ENCODE measurements at places on chromosomes 2 and 18.

DNA sequence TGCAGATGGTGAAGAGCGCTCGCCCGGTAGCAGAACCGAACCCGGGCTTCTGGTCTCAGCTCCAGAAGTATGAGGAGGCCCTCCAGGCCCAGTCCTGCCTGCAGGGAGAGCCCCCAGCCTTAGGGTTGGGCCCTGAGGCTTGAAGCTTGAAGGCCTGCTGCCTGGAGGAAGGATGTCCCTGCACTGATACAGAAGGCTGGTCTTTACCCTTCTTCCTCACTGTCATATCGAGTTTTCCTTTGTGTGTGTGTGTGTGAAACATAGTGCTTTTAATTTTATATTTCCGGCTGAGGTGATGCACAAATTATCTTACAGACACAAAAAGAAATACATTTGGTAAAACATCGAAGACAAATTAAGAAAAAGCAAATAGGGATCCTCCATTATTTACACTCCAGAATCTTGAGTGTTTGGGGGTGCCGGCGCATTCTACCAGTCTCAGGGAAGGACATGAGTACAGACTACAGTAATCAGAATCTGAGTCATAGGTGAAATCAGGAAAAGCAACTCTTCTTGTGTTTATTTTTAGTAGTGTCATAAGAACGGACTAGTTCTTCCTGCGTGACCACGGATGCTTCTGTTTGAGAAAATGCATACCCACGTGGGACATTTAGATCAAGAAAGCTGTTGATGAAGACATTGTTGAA is 1.3 kb downstream of the DUSP28 start:
- DNase-seq, result no peak

GRCh38 chr18:34219651-34220050 is 5.1 kb downstream of the NOL4 start:
- no peak for DNase-seq

DNA sequence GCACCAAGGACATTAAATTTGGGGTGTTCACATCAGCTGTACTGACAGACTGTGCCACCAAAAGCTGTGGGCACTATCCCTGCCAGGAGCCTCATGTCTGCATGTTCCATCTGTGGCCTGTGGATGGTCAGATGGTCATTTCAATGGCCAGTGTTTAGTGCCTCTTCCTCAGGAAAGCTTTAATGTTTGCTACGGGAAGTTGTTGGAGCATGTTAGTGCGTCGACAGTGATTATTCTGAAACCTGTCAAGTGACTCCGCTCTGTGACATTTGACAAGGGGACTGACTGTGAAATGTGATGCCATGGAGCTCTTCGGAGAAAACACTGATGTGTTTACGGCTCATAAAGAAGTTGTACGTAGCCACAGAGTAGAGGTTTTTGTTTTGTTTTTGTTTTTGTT is 18.7 kb upstream of the RGPD4 start:
- no peak for DNase-seq

DNA sequence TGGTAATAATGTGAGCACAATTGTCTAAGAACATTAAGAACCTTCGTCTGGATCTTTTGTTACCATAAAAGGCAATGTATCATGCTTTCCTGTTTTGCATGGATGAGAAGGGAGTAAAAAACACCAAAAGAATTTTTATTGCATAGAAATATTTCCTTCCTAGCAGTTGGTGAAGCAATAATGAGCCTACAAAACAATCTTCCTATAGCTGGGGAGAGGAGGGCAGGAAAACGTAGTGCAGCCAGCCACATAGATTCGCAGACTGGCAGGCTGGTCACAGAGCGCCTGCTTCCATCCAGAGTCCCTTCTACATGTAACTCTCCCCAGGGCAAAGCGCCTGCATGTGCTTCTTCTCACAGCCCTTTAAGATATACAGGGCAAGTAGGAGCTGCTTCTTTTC is 190.4 kb downstream of the BABAM2 start:
- DNase-seq, result no peak

GRCh38 chr2:157477919-157478318 is 34.0 kb upstream of the CYTIP start:
- no peak for DNase-seq

DNA sequence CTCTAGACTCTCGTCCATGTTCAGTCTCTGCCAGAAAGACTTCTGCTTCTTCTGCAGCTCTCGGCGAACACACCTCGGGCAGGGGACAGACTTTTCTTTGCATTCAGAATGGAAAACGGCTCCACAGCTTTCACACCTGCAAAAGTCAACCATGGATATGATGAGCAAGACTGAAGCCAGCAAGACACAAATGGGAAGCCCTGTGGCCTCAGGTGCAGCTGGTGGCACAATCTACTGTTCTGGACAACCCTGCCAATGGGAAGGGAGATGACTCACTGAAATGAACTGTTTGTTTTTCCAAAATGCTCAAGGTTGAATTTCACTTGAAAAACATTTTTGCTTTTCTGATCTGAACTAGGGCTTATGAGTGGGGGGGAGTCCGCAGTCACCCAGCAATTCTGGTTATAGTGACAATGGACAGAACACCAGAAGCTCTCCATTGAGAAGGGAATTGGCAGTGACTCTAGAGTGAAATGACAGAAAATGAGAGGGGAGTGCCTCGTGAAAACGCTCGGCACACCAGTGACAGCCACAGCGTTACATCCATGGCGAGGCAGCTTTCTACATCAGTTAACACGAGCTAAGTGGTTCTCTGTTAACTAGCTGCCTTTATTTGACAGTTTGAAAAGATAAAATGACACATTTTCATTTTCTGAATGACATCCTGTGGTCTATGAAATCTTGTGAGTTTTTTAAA is 58.8 kb upstream of the FZD5 start:
- no peak for DNase-seq

GRCh38 chr2:238874330-238875050 is 26.6 kb downstream of the TWIST2 start:
- no peak for DNase-seq

- no peak for DNase-seq
These were observed 242.9 kb upstream of the GYPC start for GRCh38 chr2:126413079-126413478.

GRCh38 chr18:77140030-77140429 is 7.4 kb upstream of the MBP start:
- no peak for DNase-seq

DNA sequence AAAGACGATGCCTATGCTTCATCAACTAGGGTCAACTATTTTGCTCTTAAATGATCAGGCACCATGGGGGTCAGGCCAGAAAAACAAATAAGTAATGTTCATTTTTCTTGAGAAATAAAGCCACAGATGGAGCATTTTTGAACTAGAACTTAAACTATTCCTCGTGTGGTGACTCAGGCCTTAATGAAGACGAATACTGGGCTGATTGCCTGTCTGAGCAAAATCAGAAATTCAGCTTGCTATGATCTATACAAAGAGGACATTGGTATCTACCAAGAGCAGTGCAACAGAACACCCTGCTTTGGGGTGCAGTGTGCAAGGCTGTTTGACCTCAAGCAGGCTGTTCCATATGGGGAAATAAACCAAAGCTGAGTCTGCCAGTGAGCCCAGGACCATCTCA is 176.0 kb downstream of the NRP2 start:
- DNase-seq, result no peak

GRCh38 chr18:77366720-77367641 is 117.3 kb downstream of the GALR1 start:
- DNase-seq, result peak; percentile 46

GRCh38 chr2:158043181-158043948 is 58.3 kb upstream of the UPP2 start:
- DNase-seq, result no peak

DNA sequence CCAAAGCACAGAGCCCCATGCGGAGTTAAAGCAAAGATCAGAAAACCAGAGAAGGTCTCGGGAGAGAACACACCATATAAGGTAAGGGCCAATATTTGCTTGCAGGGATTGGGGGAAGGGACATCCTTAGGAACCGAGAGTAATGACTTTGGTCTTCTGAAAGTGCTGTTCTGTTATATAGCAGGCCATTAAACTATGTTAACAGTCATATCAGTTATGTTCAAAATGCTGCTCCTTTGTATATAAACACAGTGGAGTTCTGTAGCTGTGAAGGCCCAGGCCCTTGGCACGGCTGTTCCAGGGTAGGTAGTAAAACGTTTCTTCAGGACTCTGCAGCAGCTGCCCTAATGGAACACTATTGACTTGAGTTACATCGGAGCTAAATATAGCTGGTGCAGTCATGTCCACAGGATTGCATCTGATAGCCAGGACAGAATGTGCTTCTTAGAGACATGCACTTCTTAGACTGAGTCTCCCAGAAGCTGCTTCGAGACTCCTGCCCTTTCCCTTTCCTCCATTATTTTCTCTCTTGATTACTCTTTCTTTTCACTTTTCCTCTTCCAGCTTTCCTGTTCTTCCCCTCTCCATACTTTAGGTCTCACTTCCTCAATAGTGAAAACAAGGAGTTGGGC is 122.4 kb downstream of the SETBP1 start:
- no peak for DNase-seq
